SK-N-SH (cell line): ENCODE measurements at places on chromosomes 7 and 10. TPM values are rescaled to one million over a fixed set of nuclear protein-coding genes. Genes with fewer than 3 reads are reported as not detected.

GRCh38 chr7:22114440-22114981 is 168.8 kb upstream of the CDCA7L start:
- DNase-seq, result no peak

DNA sequence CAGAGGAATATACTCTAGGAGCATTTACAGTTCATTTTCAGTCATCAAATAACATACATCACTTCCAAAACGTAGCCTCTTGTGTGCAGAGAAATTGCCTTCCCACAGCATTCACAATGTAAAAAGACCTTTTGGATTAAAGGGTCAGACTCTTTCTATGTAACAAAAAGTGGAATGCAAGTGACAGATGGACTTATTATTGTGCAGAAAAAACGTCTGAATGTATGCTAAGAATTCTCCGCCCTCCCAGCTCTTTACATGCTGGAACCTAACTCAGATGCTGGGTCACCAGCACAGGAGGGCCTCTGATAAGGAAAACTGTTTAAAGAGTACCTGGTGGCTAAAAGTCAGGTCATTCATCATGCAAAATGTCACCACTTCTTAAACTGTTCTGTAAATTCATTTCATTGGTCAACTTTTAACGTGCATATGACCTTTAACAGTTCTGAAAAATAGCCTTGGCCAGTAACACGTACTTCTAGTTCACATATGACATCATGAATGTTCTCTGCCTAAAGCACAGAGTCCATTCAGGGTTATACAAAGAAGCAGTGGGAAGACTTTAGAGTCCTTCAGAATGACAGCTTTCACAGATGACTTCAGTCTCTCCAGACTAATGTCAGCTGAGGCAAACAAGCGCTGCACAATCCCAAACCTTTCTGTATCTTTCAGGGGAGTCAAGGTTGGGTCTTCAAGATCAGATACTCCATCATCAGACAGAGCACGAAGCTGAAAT is 58.6 kb downstream of the GSDME start:
- no peak overlapping the region for H3K27ac ChIP-seq
- peaks cover 31% of the 10 kb centered on the region for H3K4me1 ChIP-seq
- peaks cover 22% of the 10 kb centered on the region for H3K36me3 ChIP-seq
- no peaks in the 10 kb centered on the region for H3K27me3 ChIP-seq
- no peak overlapping the region for H3K4me3 ChIP-seq
- DNase-seq, result no peak

- H3K27ac ChIP-seq, result no peak overlapping the region
- H3K4me1 ChIP-seq, result no peaks in the 10 kb centered on the region
- no peak overlapping the region for H3K4me3 ChIP-seq
- no peaks in the 10 kb centered on the region for H3K27me3 ChIP-seq
These were observed 63.1 kb upstream of the SORCS3 start for GRCh38 chr10:104577861-104578521.

GRCh38 chr10:43202224-43202656 is 64.0 kb downstream of the CSGALNACT2 start:
- H3K4me1 ChIP-seq, result no peaks in the 10 kb centered on the region
- H3K4me3 ChIP-seq, result no peak overlapping the region
- no peaks in the 10 kb centered on the region for H3K27me3 ChIP-seq
- H3K36me3 ChIP-seq, result no peaks in the 10 kb centered on the region
- peak; percentile 36 for DNase-seq

The TUBB8 gene
- polyA plus RNA-seq, result 0.06 and 0.13 TPM in 2 replicates

- no peaks in the 10 kb centered on the region for H3K4me1 ChIP-seq
- no peaks in the 10 kb centered on the region for H3K36me3 ChIP-seq
- no peak overlapping the region for H3K4me3 ChIP-seq
- no peak overlapping the region for H3K27ac ChIP-seq
These were observed 29.6 kb upstream of the AKR1C2 start for GRCh38 chr10:5033061-5033778.

DNA sequence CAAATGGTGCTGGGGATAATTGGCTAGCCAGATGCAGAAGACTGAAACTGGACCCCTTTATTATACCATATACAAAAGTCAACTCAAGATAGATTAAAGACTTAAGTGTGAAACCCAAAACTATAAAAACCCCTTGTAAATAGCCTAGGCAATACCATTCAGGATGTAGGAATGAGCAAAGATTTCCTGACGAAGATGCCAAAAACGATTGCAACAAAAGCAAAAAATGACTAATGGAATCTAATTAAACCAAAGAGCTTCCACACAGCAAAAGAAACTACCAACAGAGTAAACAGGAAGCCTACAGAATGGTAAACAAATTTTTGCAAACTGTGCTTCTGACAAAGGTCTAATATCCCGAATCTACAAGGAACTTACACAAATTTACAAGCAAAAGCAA is 30.9 kb upstream of the PLXDC2 start:
- H3K4me3 ChIP-seq, result no peak overlapping the region
- H3K4me1 ChIP-seq, result no peaks in the 10 kb centered on the region
- H3K27me3 ChIP-seq, result no peaks in the 10 kb centered on the region
- H3K36me3 ChIP-seq, result no peaks in the 10 kb centered on the region
- H3K27ac ChIP-seq, result no peak overlapping the region
- no peak for DNase-seq

GRCh38 chr10:97454330-97455036 is 8.5 kb downstream of the ZDHHC16 start:
- no peaks in the 10 kb centered on the region; the same call in 1 of the 2 replicates for H3K4me1 ChIP-seq
- H3K27ac ChIP-seq, result no peak overlapping the region; the same call in 1 of the 2 replicates
- H3K36me3 ChIP-seq, result peaks cover 77% of the 10 kb centered on the region
- no peak for DNase-seq

GRCh38 chr7:75621124-75621523 is 117.6 kb downstream of the HIP1 start:
- peaks cover 5% of the 10 kb centered on the region; the same call in 1 of the 2 replicates for H3K4me1 ChIP-seq
- DNase-seq, result no peak
- no peaks in the 10 kb centered on the region for H3K27me3 ChIP-seq
- H3K4me3 ChIP-seq, result no peak overlapping the region
- H3K27ac ChIP-seq, result no peak overlapping the region

GRCh38 chr7:37999673-38000072 is 79.2 kb downstream of the EPDR1 start:
- H3K4me1 ChIP-seq, result no peaks in the 10 kb centered on the region
- no peaks in the 10 kb centered on the region for H3K27me3 ChIP-seq
- no peaks in the 10 kb centered on the region for H3K36me3 ChIP-seq
- no peak for DNase-seq
- no peak overlapping the region for H3K27ac ChIP-seq

DNA sequence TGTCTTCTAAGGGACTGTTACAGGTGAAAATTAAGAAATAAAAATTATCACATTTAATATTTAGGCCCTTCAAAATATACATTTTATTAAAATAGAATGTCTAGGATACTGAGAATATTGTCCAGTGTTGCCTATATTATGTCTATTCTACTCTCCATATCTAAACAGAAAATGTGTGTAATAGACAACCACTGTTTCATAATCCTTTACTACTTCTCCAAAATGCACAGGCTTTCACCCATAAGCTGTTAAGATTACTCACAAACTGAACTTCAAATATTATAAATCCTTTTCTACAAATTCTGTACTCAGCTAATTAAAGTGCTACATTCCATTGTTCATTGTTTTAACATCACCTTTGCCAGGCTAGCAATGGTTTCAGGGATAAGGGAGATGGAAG is 56.7 kb upstream of the TFEC start:
- DNase-seq, result no peak
- no peaks in the 10 kb centered on the region; the same call in 1 of the 2 replicates for H3K27me3 ChIP-seq
- H3K36me3 ChIP-seq, result no peaks in the 10 kb centered on the region
- no peaks in the 10 kb centered on the region for H3K4me1 ChIP-seq
- no peak overlapping the region for H3K27ac ChIP-seq
- no peak overlapping the region for H3K4me3 ChIP-seq

DNA sequence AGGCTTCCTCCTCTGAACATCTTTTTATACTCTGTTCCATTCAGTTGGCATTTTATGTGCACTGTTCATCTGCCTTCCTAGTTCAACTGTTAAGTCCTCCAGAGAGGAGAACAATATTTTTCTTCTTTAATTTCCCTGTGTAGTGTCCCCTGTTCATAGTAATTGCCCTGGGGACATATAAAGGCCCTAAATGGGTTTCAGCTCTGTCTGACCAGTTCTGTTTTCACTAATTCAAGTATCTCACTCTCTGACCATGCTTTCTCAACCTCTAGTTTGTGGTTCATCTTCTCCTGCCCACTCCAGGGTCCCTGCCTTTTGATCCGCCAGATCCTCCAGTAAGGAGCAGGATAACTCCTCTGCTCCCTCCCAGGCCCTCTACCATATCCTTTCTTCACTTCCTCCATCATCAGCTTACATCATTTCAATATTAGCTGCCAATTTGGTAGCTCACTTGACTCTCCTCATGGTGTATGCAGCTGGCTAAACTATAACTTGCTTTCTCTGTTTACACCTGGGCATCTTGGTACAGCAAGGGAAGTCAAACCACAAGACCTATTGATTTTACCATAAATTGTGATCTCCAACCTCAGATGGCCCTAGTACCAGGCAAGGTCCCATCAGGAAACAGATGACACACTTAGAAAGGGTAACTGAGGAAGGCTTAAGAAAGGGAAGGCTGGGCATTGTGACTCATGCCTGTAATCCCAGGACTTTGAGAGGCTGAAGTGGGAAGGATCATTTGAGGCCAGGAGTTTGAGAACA is 17.7 kb upstream of the C10orf67 start:
- no peak for DNase-seq
- no peaks in the 10 kb centered on the region for H3K27me3 ChIP-seq
- no peak overlapping the region for H3K27ac ChIP-seq
- H3K4me1 ChIP-seq, result no peaks in the 10 kb centered on the region
- H3K36me3 ChIP-seq, result no peaks in the 10 kb centered on the region

The TMEM130 gene
- polyA plus RNA-seq, result 1.2 and 1.3 TPM in 2 replicates

The GPR26 gene
- not detected in 2 replicates for polyA plus RNA-seq

- DNase-seq, result no peak
- no peak overlapping the region for H3K27ac ChIP-seq
- H3K36me3 ChIP-seq, result no peaks in the 10 kb centered on the region
- H3K4me3 ChIP-seq, result no peak overlapping the region
- no peaks in the 10 kb centered on the region for H3K4me1 ChIP-seq
- H3K27me3 ChIP-seq, result no peaks in the 10 kb centered on the region
These were observed 926.7 kb upstream of the ZNF722 start for GRCh38 chr7:63071920-63072319.

GRCh38 chr7:121298831-121299239 is 30.0 kb upstream of the WNT16 start:
- H3K36me3 ChIP-seq, result no peaks in the 10 kb centered on the region
- no peaks in the 10 kb centered on the region for H3K27me3 ChIP-seq
- H3K4me1 ChIP-seq, result no peaks in the 10 kb centered on the region
- H3K27ac ChIP-seq, result peak overlapping the region; percentile 81
- H3K4me3 ChIP-seq, result no peak overlapping the region
- DNase-seq, result no peak

- H3K27ac ChIP-seq, result no peak overlapping the region
- H3K27me3 ChIP-seq, result no peaks in the 10 kb centered on the region
- H3K4me3 ChIP-seq, result no peak overlapping the region
- DNase-seq, result no peak
- H3K36me3 ChIP-seq, result no peaks in the 10 kb centered on the region
- no peaks in the 10 kb centered on the region for H3K4me1 ChIP-seq
These were observed 9.0 kb upstream of the PIP4K2A start for GRCh38 chr10:22723343-22723779.

The SH2B2 gene
- polyA plus RNA-seq, result 3.8 and 4.7 TPM in 2 replicates

The H2AZ2 gene
- polyA plus RNA-seq, result 207 and 389 TPM in 2 replicates

GRCh38 chr10:15540727-15541126 is 169.6 kb upstream of the FAM171A1 start:
- H3K4me3 ChIP-seq, result no peak overlapping the region
- no peak overlapping the region for H3K27ac ChIP-seq
- no peaks in the 10 kb centered on the region for H3K27me3 ChIP-seq
- DNase-seq, result no peak
- no peaks in the 10 kb centered on the region for H3K36me3 ChIP-seq
- H3K4me1 ChIP-seq, result no peaks in the 10 kb centered on the region

The KAZALD1 gene
- polyA plus RNA-seq, result 1.9 and 3.0 TPM in 2 replicates

GRCh38 chr10:8361510-8361844 is 307.0 kb downstream of the GATA3 start:
- no peaks in the 10 kb centered on the region for H3K36me3 ChIP-seq
- H3K27me3 ChIP-seq, result no peaks in the 10 kb centered on the region; the same call in 1 of the 2 replicates
- peaks cover 3% of the 10 kb centered on the region; the same call in 1 of the 2 replicates for H3K4me1 ChIP-seq
- H3K27ac ChIP-seq, result no peak overlapping the region
- H3K4me3 ChIP-seq, result no peak overlapping the region

The ACBD7 gene
- polyA plus RNA-seq, result 0.54 and 0.92 TPM in 2 replicates

The DNTT gene
- not detected in 2 replicates for polyA plus RNA-seq

The ITPRID1 gene
- not detected in 2 replicates for polyA plus RNA-seq

DNA sequence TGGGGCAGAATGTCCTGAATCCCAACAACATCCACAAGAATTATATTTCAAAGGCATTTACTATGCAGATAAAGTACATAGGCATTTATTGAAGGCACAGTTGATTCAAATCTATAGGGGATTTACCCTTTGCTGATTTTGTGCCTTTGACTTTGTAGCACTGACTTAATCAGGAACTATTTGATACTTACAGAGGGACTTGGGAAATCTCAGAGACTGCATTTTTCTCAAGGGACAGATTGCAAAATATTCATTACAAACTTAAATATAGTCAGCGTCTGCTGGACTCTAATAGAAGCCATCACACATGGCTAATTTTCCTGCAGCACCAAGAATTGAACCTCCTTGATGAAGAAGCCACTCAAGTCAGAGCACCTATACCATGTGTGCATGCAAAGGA is 44.9 kb downstream of the FAS start:
- H3K36me3 ChIP-seq, result no peaks in the 10 kb centered on the region; the same call in 1 of the 2 replicates
- H3K27ac ChIP-seq, result no peak overlapping the region
- peaks cover 14% of the 10 kb centered on the region for H3K4me1 ChIP-seq
- no peaks in the 10 kb centered on the region for H3K27me3 ChIP-seq
- no peak overlapping the region for H3K4me3 ChIP-seq

The LAMB1 gene
- 435 and 471 TPM in 2 replicates for polyA plus RNA-seq

GRCh38 chr7:141685285-141686023 is 16.5 kb downstream of the DENND11 start:
- H3K27ac ChIP-seq, result no peak overlapping the region
- no peaks in the 10 kb centered on the region for H3K4me1 ChIP-seq
- H3K4me3 ChIP-seq, result no peak overlapping the region
- peaks cover 45% of the 10 kb centered on the region for H3K36me3 ChIP-seq
- DNase-seq, result no peak

- no peak for DNase-seq
- no peak overlapping the region for H3K4me3 ChIP-seq
- H3K36me3 ChIP-seq, result no peaks in the 10 kb centered on the region
- H3K27ac ChIP-seq, result no peak overlapping the region
- no peaks in the 10 kb centered on the region for H3K4me1 ChIP-seq
- peaks cover 37% of the 10 kb centered on the region for H3K27me3 ChIP-seq
These were observed 31.8 kb upstream of the VPS41 start for GRCh38 chr7:38940774-38941173.

- no peak overlapping the region for H3K4me3 ChIP-seq
- peaks cover 4% of the 10 kb centered on the region for H3K4me1 ChIP-seq
These were observed 161.9 kb downstream of the BMPER start for GRCh38 chr7:34067005-34067778.

The PCLO gene
- 0.51 and 0.76 TPM in 2 replicates for polyA plus RNA-seq
